AG04450 (cell line): ENCODE measurements at places on chromosomes 1 and 21.
A peak's percentile ranks its signal among the peaks of the same experiment; 100 is the strongest.

DNA sequence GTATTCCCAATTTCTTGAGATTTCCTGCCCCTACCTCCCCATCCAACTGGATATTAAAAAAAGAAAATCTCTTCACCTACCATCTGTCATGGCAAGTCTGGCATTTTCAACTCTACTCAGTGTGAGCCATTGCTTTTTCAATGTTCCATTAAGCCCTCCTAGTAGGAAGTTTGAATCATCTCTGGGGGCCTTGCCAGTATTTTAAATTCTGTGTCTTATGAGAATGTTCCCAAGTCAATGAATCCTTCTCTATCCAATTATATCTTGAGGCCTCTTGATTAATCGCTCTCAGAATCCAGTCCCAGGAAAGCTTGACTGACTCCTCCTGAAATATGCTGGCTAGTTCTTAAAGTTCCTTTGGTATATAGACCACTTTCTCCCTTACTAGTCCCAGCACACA, 91.5 kb downstream of the NGF start:
- no peak for DNase-seq

DNA sequence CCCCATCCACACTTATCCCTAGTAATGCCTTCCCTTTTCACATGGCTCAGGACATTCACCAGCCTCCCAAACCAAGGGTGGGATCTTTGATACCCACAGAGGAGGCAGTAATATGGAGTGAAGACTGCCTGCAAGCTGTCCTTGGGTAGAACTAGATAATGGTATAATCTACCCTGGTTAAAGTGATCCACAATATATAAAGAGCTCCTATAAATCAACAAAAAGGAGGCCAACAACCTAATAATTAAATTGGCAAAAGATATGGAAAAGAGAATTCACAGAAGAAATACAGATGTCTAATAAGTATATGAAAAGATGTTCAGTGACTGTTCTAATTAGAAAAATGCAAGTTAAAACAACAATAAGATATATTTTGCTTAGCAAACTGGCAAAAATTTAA, 30.7 kb upstream of the SPOCD1 start:
- no peak for DNase-seq

DNA sequence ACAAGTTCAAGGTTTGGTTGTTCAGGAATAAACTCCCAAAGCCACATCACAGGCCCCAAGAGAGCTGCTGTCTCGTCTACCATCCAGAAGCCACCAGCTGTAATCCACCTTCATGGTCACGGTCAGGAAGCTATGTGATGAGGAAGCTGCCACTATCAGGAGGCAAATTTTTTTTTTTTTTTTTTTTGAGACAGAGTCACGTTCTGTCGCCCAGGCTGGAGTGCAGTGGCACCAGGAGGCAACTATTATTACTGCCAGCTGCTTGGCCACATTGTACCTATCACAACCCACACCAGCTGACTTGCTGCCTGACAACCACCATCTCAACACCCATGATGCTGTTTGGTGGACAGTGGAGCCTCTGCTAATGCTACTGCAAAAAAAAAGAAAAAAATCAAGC, 124.1 kb downstream of the OMA1 start:
- no peak for DNase-seq

- peak; percentile 61 for DNase-seq
Measured at GRCh38 chr1:205321162-205321958, at the start of gene NUAK2. Gene NUAK2, minus strand, starts transcription at chr1:205321745. Its CDS starts 117 bp downstream, at chr1:205321628.

DNA sequence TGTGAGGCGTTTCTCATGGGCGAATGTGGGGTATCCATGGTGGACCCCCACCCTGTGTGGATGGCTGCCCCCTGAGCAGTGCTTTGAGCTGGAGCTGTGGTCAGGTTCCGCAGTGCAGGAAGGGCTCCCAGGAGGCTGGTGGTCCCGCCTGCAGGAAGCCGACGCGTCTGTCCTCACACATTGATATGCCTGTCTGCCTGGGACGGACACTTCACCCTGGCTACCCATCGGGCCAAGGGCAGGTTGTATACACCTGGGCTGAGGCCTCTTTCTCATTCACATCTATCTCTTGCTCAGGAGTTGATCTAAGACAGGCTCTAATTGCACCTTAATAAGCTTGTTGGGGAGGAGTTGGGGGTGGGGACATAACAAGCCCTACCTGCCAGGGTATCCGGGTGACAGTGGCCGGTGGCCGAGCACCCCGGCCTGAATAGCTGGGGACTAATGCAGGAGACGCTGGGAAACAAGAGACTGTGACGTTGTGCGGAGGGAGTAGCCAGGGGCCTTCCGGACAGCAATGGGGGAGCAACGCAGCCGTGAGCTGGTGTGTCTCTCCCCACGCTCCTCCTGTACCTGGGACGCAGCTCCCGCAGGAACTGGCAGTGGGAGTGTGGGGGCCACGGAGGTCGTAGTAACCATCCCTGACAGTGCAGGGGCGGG, 21.7 kb downstream of the PDXK start:
- no peak for DNase-seq

GRCh38 chr1:226731257-226731893, 7.7 kb downstream of the ITPKB start:
- DNase-seq: no peak

DNA sequence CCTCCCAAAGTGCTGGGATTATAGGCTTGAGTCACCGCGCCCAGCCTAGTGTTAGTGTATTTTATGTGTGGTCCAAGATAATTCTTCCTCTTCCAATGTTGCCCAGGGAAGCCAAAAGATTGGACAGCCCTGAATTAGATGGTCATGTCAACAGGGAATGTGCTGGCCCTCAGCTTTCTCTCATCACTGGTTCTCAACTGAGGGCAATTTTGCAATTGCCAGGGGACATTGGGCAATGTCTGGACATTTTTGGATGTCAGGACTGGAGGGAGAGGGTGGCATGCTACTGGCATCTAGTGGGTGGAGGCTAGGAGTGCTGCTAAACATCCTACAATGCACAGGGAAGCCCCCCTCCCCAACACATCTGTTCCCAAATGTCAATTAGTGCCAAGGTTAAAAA, 95.0 kb downstream of the LAMC2 start:
- DNase-seq: no peak

- DNase-seq: no peak
Measured at GRCh38 chr21:38041493-38041892, 125.2 kb upstream of the KCNJ6 start.

DNA sequence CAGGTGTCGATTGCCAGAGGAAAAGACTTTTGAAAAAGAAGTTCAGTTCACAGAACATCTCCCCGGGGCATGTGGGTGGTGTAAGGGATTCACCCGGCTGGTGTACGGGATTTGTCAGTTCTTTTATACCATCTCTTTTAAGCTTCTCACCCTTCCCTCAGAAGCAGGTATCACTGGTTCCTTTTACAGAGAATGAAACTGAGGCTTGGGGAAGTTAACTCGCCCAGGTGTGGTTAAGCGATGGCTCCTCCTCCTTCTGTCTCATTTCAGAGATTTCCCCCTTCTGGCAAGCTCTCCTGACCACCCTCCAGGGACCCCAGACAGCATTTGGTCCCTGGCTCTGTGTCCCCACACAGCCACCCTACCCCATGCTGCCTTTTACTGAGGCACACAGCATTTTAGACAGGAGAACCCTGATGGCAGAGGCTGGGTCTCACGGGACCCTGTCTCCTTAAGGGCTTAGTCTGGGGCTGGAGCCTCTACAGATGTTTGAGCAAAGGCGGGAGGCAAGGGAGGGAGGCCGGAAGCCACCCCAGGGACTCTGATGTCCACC, 2.8 kb upstream of the ECE1 start:
- no peak for DNase-seq

DNA sequence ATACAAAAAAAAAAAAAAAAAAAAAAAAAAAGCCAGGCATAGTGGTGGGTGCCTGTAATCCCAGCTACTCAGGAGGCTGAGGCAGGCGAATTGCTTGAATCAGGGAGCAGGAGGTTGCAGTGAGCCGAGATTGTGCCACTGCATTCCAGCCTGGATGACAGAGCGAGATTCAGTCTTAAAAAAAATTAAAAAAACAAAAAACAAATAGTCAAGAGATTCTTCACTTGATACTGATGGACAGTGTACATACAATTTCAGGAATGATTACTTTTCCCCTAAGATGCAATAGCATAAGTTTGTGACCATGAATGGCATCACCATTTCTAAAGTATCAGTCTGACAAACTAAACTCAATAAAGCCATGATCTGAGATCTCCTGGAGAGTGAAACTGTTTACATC, 60.8 kb upstream of the IVNS1ABP start:
- no peak for DNase-seq

- DNase-seq: no peak
Measured at GRCh38 chr1:238476841-238477240, 586.1 kb upstream of the ZP4 start.

DNA sequence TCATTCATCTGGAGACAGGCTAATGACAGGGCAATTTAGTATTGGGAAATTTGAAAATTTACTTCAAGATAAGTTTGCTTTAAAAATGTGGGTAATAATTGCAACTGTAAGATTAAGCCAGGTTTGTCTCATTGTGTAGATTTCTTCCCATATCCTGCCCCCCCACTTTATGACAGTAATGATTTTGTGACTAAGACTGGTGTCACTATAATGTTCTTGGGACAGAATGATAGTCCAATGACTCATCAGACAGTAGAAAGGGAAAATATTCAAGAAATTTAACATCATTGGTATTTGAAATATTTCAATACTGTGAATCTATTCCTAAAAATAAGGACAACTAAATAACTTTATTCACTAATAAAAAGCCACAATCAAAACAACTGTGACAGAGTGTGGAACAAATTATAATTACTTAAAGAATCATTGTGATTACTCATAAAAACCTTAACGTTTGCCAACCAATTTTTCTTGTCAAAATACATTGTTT, 36.7 kb downstream of the FH start:
- no peak for DNase-seq

- DNase-seq: no peak
Measured at GRCh38 chr1:107252271-107252670, 111.4 kb downstream of the NTNG1 start.

DNA sequence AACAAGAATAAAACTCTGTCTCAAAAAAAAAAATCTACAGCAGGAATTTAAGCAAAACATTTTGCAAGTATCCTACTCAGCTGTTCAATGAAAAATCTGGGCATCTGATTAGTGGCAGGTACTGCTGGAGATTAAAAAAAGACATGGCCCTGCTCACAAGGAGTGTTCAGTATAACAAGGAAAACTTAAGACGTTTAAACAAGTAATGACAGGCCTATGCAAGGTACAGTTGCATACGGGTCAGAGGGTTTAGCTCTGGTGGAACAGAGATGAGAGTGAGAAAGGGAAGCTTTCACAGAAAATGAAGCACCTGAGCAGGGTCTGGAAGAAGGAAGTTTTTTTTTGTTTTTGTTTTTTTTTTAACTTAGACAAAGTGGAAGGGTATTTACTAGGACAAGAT, 23.0 kb downstream of the SNRNP40 start:
- no peak for DNase-seq

- DNase-seq: no peak
Measured at GRCh38 chr1:3323021-3323795, 131.3 kb upstream of the ARHGEF16 start.

DNA sequence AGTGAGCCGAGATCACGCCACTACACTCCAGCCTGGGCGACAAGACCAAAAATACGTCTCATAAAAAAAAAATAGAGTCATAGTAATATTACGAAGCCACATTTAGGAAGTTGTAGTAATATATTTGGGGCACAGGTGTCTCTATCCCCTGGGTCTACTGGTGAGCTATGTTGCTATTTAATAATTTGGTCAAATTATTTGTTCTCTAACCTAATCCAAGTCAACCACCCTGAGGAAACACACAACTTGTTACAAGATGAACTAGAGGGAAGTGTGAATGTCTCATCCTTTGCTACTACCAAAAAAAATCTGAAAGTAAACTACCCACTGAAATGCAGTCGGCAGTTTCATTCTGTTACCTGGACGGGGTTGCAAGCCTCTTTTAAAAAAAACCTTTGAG, 35.3 kb downstream of the RGS8 start:
- DNase-seq: no peak

GRCh38 chr1:229254910-229255541, 15.9 kb upstream of the RAB4A start:
- no peak for DNase-seq

- DNase-seq: no peak
Measured at GRCh38 chr1:20343149-20343937, 52.7 kb downstream of the VWA5B1 start.

- DNase-seq: no peak
Measured at GRCh38 chr1:59593798-59594790, 220.7 kb upstream of the HOOK1 start.

GRCh38 chr1:17108360-17108759, 10.9 kb downstream of the PADI2 start:
- DNase-seq: no peak

GRCh38 chr1:12203216-12204007, 26.4 kb upstream of the VPS13D start:
- DNase-seq: no peak

DNA sequence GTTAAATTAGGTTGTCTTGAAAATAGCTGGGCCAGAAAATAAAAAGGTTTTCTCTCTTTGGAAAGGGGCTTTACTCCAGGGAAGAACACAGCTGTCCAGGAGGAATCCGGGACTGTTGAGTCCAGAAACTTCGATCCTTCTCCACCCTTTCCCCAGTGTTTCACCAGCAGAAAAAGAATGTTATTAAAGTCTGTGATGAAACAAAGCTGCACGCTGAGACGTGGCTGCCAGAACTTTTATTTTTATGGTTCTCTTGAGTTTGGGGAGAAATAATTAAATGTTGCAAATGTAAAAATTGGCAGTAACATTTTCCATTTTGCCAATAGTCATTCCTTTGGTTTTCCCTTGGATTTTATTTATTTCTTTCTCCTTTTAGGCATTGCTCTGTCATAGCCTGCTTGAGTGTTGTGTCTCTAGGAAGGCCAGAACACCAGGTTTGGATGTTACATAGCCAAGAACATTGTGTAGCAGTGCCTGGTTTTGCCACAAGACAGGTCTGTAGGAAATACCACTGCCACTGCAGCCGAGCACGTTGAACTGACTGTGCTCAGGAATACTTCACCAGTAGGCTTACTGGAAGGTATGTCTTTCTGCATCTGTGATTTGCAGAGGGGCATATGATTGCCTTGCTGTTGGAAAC, 87.4 kb downstream of the ROR1 start:
- DNase-seq: no peak

DNA sequence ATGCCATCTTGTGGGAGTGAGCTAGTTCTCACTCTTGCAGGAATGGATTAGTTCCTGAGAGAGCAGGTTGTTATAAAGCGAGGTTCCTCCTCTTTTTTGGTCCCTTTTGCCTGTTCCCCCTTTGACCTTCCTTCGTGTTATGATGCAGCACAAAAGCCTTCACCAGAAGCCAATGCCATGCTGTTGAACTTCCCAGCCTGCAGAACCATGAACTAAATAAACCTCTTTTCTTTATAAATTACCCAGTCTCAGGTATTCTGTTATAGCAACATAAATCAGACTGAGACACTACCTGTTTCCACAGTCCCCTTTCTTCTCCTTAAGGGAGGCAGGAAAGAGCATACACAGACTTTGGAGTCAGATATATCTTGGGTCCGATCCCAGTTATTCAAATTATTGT, 25.6 kb downstream of the DISP3 start:
- DNase-seq: no peak
